ENCODE measurements at places on chromosomes 1 and 21.
A peak's percentile ranks its signal among the peaks of the same experiment; 100 is the strongest.

DNA sequence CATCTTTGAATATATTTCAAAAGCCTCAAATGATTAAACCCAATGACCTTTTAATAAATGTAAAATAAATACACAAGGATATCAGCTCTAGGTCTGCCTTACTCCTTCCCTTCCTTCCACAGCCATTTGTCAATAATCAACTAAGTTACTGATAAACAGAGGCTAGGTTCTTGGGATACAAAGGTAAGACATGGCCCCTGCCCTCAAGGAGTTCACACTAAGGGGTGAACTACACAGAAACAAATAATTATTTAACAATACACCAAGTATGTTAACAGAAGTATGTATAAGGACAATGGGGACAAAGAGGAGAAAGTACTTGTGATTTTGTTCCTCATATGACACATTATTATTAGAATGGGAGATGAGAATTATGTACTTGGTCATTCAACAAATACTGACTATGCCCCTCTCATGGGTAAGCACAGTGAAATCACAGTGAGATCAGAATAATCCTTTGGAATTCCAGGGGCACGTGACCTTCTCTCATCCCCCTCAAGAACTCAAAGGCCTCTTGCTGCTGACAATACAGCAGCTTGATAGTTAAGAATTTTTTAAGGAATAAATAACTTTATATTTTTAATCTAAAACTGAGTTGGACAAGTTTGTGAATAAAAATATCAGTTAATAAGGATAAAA is 40.2 kb downstream of the ATP1B1 start:
- no peak for DNase-seq

DNA sequence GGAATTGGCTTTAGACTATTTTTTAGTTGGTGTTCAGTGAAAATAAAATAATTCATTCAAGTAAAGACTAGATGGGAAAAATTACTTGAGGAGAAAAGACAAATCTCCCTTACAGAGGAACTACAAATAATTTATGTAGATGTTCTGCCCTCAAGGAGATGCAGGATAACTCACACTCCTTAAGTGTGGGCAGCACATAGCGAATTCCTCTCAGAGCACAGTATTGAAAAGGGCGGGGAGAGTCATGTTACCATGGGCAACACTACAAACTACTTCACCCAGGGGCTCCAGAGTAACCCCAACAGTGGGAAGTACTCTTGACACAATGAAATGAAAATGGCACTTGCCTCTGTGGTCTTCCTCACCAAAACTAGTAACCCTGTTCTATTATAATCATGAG is 20.6 kb upstream of the LAMC2 start:
- no peak for DNase-seq

GRCh38 chr1:162904579-162904978 is 43.6 kb upstream of the CCDC190 start:
- no peak for DNase-seq

DNA sequence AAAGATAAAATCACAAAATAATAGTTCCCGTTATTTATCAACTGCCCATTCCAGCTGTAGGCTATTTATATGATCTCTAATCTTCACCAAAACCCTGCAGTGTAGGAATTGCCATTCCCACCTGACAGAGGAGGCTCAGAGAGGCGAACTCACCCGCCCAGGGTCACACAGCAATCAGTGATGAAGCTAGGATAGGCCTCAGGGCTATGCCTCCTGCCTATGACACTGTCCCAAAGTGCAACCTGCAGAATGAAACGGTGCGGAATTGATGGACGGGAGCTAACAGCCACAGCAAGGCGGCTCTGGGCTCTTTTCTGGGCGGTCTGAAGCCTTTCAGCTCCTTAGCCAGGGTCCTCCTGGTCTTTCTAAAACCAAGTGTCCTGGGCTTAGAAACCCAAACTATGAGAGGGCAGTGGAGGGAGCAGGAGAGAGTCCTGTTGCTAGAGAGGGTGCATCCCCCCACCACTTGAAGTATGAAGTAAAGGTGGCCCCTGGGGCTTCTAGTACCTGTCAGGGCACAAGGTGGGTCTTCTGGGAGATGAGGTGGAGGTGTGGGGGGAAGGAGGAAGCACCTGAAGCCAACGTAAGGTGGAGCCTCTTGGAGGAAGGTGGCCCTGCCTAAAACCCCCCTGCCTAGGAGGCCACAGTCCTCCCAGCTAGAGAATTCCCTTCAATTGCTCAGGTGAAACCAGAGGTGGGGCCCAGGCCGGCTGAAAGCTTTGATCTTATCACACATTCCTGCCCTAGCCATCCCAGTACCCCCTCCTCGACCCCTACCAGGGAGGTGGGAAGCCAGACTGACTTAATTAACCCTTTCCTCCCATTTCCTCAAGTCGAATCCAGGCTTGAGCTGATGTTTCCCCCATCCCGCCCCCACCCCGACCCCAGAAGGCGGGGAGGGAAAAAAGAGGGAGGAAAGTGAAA is 14.8 kb downstream of the HSPG2 start:
- DNase-seq: no peak

- peak; percentile 54 for DNase-seq
Observed at GRCh38 chr21:31509194-31510017, 150.1 kb upstream of the SOD1 start.

DNA sequence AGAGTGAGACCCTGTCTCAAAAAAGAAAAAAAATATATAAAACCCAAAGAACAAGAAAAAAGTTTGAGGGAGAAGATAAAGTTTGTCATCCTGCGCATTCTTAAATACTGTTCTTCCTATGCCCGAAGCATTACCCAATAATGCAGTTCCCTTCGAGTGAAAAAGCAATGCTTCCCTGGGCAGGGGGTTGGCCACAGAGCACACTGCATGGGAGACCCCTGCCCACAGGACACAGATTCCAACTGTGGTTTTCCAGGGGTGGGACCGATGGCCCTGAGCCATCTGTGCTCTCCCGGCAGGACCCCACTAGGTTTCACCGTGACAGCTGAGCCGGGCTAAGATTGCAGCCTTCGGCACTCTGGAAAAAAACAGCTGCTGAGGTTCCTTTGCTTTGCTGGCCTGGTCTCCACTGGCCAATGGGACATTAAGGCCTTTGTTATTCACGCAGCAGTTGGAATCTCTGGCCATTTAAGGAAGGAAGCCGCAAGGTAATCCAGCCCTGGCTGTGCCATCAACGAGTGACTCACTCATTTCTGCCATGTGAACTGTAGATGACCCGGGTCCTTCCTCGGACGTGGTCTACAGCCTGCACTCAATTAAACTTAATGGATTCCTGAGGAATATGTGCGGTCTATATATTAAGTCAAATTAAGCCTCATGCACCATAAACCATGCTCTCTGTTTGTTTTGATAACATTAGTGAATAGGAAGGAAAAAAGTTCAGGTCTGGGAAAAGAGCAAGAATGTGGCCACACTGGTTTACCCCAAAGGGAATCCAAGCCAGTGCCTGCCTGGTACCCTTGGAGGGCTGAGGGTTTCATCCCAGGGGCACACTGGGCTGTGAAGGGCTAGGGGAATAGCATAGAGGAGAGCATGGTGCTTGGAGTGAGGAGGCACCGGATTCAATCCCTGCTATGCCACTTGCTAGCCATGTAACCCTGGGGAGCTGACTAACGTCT is 163.2 kb downstream of the ZBTB18 start:
- no peak for DNase-seq

DNA sequence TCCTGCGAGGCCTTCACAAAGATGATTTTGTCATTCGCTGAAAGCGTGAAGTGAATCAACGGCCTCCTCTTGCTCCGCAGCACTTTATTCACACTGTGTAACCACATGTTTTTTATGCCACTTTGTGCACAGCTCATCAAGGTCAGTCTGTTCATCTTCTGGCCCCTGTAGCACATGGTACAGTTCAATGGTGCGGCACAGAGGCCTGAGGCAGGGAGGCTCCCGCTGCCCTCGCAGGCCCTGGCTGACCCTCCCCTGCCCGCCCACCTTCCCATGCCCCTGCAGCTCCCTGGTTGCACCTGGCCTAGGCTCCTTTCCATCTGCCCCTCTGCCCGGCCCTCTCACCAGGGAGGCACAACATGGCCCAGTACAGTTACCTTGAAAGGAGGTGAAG is 87.5 kb downstream of the CD247 start:
- no peak for DNase-seq

GRCh38 chr1:25439287-25439686 is 8.6 kb downstream of the MACO1 start:
- DNase-seq: no peak

DNA sequence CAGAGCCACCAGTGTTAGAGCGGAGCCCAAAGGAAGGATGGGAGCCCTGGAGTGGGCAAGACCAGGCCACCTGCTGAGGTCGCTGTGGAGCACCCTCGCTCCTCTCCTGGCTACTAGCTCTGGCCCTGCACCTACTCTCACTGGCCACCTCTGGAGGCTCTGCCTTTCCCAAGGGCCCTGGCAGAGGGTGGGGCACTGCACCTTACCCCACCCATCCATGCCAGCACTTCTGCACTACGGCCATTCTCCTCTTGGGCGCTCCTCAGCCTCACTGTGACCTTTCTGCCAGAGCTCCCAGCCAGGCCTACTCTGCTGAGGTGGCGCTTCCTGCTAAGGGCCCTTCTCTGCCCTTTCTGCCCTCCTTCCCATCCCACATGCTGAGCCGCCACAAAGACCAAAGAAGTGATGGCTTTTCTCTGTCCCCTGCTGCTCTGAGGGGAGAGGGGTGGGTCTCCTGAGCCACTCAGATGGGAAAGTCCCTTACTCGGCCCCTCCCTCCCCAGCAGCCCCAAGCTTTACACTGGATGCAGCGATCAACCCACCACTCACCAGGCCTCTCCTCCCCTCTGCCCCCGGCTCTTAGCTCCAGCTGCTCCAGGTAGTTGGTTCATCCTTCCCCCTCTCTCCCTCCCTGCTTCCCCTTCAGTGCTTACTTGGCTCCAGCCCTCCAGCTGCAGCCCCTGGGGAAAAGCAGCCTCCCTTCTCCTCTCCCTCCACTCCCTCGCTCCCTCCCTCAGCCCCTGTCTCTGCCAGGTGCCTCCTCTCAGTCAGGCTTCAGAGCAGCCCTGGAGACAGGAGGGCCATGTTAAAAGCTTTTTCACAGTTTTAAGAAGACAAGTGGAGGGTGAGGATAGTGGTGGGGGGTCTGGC is 14.8 kb upstream of the TMEM222 start:
- DNase-seq: no peak

GRCh38 chr1:35611655-35612054 is 29.7 kb downstream of the PSMB2 start:
- DNase-seq: no peak

- no peak for DNase-seq
Observed at GRCh38 chr1:9711466-9712020, 60.0 kb downstream of the PIK3CD start.
